ENCODE measurements at places on chromosomes 2 and 18.

DNA sequence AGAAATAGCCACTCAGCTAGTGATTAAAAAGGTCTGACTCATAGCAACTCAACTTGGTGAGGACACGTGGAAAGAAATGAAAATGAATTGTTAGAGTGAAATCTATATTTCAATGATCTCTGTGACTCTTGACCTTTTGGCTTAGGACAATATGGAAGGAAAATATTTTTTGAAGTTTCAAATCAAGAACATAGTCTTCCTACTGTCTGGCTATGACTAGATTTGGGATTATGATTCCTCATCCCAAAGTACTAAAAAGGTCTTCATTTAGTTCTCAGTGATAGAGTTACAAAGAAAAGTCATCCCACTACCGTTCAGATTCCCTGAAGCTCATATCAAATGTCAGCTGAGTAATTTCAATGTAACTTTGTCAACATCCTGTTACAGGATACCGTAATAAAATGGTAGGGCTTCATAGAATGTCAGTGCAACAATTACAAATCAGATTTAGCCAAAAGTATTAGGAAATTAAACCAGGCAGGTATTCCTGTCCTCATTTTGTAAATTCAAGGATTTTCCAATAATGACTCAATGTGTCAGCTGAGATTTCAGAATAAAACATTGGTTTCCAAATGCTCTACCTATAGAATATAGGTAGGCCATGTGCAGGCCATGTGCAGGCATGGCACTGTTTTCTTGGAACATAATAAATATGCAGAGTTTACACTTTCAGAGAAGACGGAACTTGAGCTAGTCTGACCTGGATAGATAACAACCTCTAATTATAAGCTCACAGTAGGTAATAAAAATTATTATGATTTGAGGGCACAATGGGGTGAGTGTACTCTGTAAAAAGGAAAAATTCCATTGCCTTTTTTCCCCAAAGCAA is 36.0 kb downstream of the ANKRD29 start:
- no peak for DNase-seq

DNA sequence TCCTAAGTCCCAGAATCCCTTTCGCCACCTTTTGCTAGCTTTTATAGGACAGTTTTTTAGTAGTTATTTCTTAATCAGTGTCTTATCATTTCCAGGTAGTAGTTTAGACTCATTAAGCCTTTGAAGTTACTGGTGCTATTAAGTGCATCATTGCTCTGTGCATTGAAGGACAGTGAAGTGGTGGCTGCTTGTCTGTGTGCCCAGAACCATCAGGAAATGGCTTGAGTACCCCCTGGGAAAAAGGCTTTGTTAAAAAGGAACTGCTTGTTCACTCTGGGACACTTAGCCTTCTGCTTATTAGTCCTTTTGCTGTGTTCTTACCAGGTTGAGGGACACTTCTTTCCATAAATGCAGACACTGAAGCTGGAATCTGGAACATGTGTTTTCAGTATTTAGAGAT is 30.0 kb downstream of the DTNA start:
- no peak for DNase-seq

DNA sequence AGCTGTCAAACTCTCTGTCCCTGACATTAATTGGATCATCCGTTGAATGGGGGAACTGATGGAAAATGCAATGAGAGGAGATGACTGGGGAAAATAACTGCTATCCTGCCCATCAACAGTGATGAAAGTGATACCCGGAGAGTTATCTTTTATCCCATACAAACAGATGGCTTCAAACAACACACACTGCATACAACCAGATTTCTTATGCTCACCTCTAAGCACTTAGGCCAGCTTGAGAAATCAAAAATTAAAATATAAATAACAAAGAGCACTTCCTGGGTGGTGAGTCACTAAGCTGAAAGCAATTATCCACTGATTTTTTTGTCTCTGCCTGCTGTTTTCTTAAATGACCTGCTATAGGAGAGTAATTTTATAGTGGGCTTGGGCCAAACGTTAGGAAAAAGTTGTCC is 237.6 kb upstream of the RGPD4 start:
- no peak for DNase-seq

DNA sequence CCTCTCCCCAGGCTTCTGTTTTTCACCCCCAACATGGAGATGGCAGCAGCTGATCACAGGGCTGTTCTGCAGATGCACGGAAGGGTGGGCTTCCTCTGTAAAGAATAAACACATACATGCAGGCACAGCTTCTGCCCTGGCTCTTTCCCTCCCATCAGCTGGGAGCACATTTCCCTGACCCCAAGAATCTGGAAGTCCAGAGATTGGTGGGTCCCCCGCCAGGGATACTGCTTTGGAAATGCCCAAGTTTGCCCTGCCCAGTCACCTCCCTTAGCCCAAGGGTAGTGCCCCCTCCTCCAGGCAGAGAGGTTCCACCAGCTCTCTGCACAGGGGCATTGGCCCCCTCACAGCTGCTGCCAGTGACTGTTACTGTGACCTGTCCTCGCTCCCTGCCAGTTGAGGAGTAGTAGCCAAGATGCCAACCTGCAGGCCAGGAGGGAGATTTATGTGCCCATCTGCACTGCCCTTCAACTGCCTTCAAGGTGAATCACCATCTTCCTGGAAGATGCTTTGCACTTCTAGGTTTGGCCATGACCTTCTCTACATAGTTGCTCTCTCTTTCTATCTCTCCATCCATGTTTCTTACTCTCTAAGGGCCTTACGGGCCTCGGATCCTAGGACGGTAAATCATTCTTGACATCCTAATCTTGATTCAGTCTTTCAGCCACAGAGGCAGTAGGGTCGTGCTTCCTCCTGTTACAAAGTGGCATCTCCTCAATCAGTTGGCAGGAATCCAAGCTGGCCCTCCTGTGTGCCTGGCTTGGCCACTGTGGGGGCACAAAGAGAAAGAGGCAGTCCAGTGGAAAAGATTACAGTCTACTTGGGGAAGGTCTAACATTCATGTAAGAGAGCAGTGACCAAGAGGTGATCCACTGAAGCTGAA is 121.8 kb downstream of the CTIF start:
- no peak for DNase-seq

- DNase-seq = peak; percentile 23
These were observed 207.3 kb downstream of the TRIB2 start for GRCh38 chr2:12923907-12924610.
